Activated T-helper 2 cell treated with anti-CD3 and anti-CD28 coated beads, Interferon-gamma antibody, Interleukin-2, Interleukin-4, amounts not matched to agents 10 μg/mL and 5 μg/mL and 100 μg/mL, durations not matched to agents 14 hours and 24 hours and 36 hours (primary cell): ENCODE measurements at places on chromosomes 3 and 15.
A peak's percentile ranks its signal among the peaks of the same experiment; 100 is the strongest.

GRCh38 chr3:58824285-58824684, 157.7 kb upstream of the FAM3D start:
- no peak overlapping the region for H3K27ac ChIP-seq
- H3K4me3 ChIP-seq = no peak overlapping the region
- peaks cover 6% of the 10 kb centered on the region for H3K27me3 ChIP-seq
- H3K36me3 ChIP-seq = no peaks in the 10 kb centered on the region
- no peak for DNase-seq
- H3K4me1 ChIP-seq = no peaks in the 10 kb centered on the region

DNA sequence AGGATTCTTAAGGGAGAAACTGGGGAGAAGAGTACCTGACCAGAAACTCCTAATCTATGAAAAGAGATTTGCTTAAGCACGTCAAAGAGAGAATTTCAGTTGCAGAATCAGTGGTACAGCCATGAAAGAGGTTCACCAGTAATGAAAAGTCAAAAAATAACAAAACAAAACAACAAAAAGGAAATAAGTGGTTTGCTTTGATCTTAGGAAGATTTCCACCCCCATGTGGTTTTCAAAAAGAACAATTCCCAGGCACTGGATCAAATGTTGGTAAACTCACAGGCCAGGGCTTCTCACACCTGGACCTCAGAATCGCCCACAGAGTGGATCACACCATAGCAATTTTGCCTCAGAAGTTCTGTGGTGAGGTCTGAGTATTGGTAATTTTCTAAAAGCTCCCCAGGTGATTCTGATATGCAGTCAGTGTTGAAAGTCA, 67.5 kb downstream of the TMEM39A start:
- DNase-seq = no peak
- peaks cover 22% of the 10 kb centered on the region for H3K36me3 ChIP-seq
- H3K27ac ChIP-seq = no peak overlapping the region
- H3K27me3 ChIP-seq = no peaks in the 10 kb centered on the region
- H3K4me3 ChIP-seq = no peak overlapping the region

GRCh38 chr3:61894988-61895935, 333.9 kb downstream of the PTPRG start:
- H3K4me3 ChIP-seq = no peak overlapping the region
- H3K27me3 ChIP-seq = peaks cover 5% of the 10 kb centered on the region
- H3K27ac ChIP-seq = no peak overlapping the region
- H3K36me3 ChIP-seq = no peaks in the 10 kb centered on the region
- H3K4me1 ChIP-seq = peaks cover 6% of the 10 kb centered on the region
- peak; percentile 10 for DNase-seq

- H3K36me3 ChIP-seq = no peaks in the 10 kb centered on the region
- H3K4me3 ChIP-seq = no peak overlapping the region
- peaks cover 21% of the 10 kb centered on the region for H3K27me3 ChIP-seq
- H3K27ac ChIP-seq = no peak overlapping the region
Observed at GRCh38 chr3:150247441-150247840, 160.7 kb upstream of the TSC22D2 start.

DNA sequence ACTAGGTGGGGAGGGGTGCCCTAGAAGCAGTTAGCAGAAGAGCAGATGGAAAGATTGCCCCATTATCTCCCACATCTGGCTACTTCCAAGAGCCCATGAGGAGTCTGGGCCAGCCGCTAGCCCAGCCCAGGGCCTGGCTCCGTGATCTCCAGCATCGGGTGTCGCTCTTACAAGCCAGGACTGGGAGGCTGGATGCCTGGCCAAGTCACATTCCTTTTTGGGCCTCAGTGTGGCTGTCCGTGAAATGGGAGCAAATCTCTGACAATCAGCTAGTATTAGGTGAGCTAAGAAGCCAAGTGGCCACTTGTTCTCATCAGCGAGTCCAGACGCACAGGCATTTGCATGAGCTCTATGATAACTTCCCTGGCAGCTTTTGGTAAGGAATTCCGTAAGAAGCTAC, 23.3 kb upstream of the DOCK3 start:
- H3K27me3 ChIP-seq = no peaks in the 10 kb centered on the region
- no peak overlapping the region for H3K4me3 ChIP-seq
- peaks cover 34% of the 10 kb centered on the region for H3K36me3 ChIP-seq

GRCh38 chr3:194664857-194665256, 7.1 kb downstream of the LSG1 start:
- peaks cover 33% of the 10 kb centered on the region for H3K4me1 ChIP-seq
- no peak for DNase-seq
- H3K4me3 ChIP-seq = no peak overlapping the region
- H3K27me3 ChIP-seq = no peaks in the 10 kb centered on the region

DNA sequence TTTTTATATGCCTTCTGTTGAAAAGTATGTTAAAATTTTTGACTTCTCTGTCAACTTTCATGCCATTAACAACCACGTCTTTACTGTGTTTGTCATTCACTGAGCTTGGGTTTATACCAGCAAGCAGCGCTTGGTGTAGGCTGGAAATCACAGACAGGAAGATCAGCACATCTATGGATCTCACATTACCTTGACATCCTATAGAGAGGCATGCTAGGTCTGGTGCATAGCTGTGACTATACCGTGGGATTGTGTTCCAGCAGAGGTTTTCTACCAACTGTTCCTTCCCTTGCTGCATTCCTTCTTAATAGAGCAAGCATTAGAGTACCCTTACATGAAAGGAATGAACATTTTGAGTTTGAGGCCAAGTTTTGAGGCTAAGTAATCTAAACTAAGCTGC, 53.0 kb downstream of the DZIP3 start:
- no peak for DNase-seq
- H3K27ac ChIP-seq = no peak overlapping the region

DNA sequence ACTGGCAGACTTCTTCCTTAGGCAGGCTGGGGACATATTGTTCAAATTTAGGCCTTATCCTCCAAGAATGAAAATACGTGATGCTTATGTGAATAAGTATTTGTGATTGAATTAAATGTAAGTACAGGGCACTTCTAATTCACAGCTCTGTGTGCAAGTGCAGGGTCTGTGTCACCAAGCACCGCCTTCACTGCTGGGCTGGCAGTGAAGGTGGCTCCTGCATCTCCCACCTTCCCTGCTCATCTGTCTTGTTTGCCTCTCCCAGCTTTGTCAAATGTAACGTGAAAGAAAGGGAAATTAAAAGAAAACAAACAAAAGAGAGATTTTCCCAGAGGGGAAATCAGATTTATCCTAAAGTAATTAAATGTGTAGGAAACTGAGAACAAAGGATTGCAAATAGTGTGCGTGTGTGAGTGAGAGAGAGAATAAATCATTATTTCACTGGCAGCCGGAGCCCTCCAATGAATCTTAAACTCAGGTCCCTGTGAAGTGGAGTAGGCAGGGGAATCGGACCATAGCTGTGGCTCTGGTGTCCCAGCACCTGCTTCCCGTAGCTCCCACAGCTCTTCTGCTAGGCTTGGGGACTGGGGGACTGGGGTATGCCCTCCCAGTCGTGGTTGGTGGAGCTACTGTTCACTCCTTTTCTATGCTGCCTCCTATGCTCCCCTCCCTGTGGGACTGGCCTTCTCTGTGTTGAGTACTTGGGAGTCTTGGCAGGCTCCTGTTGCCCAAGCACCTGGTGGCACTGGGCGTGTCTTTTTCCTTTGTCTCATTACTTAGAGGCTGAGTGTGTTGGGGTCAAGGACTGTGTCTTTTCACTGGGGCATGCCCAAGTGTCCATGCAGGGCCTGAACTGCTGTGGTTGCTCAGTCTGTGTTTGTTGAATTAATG, 222.2 kb downstream of the EPHB1 start:
- H3K36me3 ChIP-seq = no peaks in the 10 kb centered on the region
- H3K27ac ChIP-seq = no peak overlapping the region
- no peak overlapping the region for H3K4me3 ChIP-seq
- peaks cover 5% of the 10 kb centered on the region for H3K4me1 ChIP-seq
- DNase-seq = no peak

DNA sequence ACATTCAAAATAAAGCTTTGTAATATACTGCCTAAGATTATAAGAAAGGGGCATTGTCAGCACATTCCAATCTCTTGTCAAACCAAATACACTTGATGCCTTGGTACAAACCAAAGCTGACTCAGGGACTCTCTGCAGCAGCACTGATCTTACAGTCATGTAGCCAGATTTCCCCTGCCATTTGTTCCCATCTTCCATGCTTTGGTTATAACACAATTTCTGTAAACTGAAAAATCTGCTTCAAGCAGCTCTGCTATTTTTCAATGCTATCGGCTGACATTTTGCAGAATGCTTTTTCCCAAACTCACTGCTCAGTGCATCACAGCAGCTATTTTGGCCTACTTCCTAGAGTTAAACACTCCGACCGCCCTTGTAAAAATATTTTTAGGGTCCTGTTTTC, 18.2 kb downstream of the PLOD2 start:
- H3K27me3 ChIP-seq = no peaks in the 10 kb centered on the region
- H3K27ac ChIP-seq = no peak overlapping the region
- no peaks in the 10 kb centered on the region for H3K36me3 ChIP-seq
- H3K4me1 ChIP-seq = no peaks in the 10 kb centered on the region
- DNase-seq = no peak

GRCh38 chr3:15355086-15355485, 22.7 kb upstream of the SH3BP5 start:
- H3K27ac ChIP-seq = no peak overlapping the region
- H3K27me3 ChIP-seq = no peaks in the 10 kb centered on the region
- DNase-seq = no peak
- H3K36me3 ChIP-seq = peaks cover 7% of the 10 kb centered on the region
- H3K4me1 ChIP-seq = peaks cover 26% of the 10 kb centered on the region

- no peak overlapping the region for H3K4me3 ChIP-seq
- peaks cover 10% of the 10 kb centered on the region for H3K27me3 ChIP-seq
- peaks cover 10% of the 10 kb centered on the region for H3K4me1 ChIP-seq
- no peaks in the 10 kb centered on the region for H3K36me3 ChIP-seq
Observed at GRCh38 chr3:126538316-126538715, 14.4 kb downstream of the CHST13 start.
